Umbilical cord (tissue), 2 donors: ENCODE measurements at places on chromosomes 2 and 18. TPM values are rescaled to one million over a fixed set of nuclear protein-coding genes. Genes with fewer than 3 reads are reported as not detected.

Gene ESPNL
- total RNA-seq = 5.5 TPM

Gene FAM124B
- total RNA-seq = 10.1 TPM

Gene CPO
- total RNA-seq = not detected

Gene SALL3
- total RNA-seq = 0.96 TPM

DNA sequence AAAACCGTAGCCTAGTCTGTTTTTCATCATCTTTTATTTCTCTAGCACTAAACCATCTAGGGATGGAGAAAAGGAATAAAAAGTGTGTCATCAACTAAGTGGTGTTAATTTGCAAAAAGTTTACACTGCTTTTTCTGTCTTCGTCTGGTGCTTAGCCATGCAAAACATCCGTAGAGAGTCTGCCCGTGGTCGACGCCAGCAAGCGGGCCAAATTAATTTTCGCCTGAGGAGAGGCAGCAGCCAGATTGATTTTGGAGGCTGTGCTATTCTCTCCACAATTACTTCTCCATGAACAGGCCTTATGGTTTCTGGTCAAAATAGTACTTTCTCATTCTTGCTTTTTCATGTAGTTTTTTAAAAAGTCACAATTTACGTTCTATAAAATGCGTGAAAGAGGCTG, 46.3 kb downstream of the TNFRSF11A start:
- DNase-seq = no peak

DNA sequence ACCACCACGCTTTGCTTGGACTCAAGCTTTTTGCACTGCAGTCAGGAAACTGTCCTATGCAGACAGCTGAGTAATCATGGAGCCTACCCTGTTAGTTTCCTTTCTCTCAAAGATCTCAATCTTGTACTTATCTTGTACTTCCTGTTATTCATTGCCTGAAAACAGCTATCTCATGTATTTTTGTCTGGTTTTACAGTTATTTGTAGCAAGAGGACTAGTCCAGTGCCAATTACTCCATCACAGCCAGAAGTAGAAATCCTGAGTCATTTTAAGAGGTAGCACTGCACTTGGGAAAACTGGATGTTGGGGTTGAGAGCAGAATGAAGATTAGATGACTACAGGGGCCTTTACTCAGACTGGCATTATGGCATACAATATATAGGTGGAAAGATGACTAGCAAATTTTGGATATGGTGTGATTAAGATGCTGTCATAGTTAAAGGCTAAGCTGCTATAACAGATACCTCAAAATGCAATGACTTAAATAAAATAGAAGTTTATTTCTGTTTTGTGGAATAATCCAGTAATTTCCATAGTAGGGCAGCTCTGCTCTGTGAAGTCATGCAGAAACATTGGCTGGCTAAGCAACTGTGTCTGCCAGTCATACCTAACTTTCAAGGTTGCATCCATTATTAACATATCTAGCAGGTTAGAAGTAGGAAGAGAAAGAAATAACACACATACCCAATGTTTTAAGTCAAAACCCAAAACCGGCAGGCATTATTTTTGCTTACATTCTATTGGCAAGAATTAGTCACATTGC, 21.1 kb upstream of the CHMP3 start:
- DNase-seq = peak; percentile 10

GRCh38 chr2:1511455-1511854, 98.2 kb downstream of the TPO start:
- DNase-seq = no peak

DNA sequence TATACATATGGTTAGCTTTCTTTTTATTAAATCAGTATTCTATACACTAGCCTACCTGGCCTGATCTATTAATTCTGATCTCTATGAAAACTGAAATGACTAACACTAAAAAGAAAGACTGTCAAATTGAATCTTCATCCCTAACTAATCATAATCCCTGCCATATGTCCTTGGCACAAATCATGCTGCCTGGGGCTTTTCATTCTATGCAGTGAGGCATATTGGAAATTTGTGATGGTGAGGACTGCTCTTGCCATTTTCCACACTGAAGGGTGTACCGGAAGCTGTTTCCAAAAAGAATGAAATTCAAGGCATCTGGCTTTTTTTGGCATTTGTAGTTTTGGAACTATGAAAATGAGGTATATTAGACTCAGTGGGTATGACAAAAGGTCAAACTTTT, 39.7 kb downstream of the RAPGEF4 start:
- DNase-seq = no peak
